ENCODE measurements at places on chromosomes 1 and 21. TPM values are rescaled to one million over a fixed set of nuclear protein-coding genes. Genes with fewer than 3 reads are reported as not detected.

DNA sequence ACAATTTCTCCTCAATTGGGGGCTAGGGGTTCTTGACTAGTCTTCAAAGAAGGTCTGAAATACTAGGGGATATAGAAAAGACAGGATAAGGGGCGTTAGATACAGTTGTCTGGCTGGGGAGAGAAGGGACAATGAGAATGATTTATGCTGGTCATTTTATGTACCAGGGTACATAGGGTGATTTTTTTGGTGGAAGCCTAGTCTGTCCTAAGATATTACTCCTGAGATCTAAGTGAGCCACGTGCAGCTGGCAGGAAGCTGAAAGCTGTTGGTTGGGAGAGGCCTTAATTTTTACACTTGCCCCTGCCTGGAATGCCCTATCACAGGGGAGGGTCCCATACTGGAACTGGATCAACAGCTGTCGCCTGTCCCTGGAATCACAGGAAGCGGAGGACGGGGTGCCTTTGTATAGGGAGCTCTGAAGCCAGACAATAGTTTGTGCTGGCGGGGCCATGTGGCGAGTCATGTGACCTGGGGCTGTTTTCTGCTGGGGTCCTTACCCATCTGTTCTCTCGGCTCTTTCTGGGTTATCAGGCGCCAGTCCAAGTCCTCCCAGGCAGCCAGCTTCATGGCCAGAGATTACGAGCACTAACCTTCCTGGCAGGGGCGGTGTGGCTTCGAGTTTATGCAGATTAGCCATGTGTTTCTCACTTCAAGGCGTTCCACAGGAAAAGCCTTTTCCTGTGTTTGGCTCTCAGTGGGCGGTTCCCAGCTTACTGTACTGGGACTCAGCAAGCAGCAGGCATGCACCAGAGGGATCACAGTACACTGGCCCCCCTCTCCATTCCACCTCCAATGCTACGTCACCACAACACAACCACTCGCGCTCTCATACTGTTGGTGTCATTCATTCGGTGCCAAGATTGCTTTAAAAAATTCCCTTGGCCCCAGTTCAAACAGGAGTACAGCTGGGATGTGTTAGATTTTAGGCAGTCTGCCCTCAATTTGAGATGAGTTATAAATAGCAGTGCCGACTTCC lies 27.5 kb downstream of the ARID1A start:
- peak overlapping the region; percentile 91 for H3K27ac ChIP-seq
- peaks cover 3% of the 10 kb centered on the region for H3K36me3 ChIP-seq
- H3K27me3 ChIP-seq, result no peaks in the 10 kb centered on the region
- peak; percentile 49 for DNase-seq

DNA sequence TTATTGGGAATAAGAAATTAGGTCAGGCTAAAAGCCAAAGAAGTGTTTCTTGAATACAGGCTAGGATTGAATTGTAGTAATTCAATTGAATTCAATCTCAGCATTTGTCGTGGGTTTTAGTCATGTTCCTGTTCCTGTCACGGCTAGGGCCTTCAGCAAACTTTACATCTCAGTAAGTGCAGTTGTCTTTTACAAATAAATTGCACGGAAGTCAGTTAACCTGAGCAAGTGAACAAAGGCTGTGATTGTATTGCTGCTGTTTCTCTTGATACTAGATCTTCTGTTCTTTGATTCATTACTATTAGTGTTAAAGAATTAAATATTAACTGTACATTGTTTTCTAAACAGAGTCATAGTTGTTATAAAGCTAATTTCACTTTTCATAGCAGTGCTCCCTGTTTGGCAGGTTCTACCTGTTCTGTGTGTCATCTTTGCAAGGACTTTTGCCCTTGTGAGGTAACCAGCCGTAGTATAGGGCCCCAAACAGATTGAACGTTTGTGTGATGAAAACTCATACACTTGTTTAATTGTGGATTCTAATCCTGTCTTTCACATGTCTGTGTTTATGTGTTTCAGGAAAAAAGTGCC lies 164.4 kb downstream of the EDEM3 start:
- H3K4me3 ChIP-seq, result no peak overlapping the region
- H3K36me3 ChIP-seq, result peaks cover 11% of the 10 kb centered on the region
- H3K4me1 ChIP-seq, result peaks cover 12% of the 10 kb centered on the region
- H3K27ac ChIP-seq, result no peak overlapping the region
- no peak for DNase-seq

GRCh38 chr21:22575165-22575584 lies 1577.0 kb downstream of the NCAM2 start:
- peak; percentile 14 for DNase-seq
- peak overlapping the region; percentile 67 for H3K4me3 ChIP-seq
- no peak overlapping the region for H3K27ac ChIP-seq
- no peaks in the 10 kb centered on the region for H3K27me3 ChIP-seq
- H3K4me1 ChIP-seq, result peaks cover 6% of the 10 kb centered on the region
- H3K36me3 ChIP-seq, result no peaks in the 10 kb centered on the region

DNA sequence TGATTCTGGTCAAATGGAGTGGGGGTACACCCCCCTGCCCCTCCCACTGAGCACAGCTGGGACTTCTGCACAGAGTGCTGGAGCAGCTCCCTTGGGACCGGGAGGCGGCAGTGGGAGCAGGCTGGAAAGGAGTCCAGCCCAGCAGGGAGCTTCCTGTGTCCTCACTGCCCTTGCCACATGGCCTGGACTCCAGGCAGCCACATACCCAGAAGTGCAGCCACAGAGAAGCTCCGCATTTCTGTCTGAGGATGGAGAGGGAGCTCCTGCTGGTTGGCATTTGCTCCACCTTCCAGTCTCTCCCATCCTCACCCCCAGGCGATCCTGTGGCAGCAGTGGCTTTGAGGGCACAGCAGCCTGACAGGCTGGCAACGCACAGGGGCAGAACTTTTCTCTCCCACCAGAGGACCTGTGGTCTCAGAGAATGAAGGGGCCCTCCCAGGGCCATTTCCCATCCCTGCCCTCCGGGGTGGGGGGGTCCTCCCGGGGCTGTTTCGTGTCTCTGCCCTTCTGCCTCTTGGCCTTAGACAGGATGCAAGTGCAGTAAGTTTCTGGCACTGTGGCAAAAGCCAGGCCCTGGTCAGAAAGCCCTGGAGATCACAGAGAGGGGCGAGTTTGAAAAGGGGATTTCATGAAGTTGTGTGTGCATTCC lies 103.6 kb upstream of the COL6A1 start:
- no peak for DNase-seq
- no peak overlapping the region for H3K4me3 ChIP-seq
- H3K27ac ChIP-seq, result no peak overlapping the region

GRCh38 chr21:41045534-41046268 lies 122.3 kb upstream of the BACE2 start:
- no peak overlapping the region for H3K4me3 ChIP-seq
- peak overlapping the region; percentile 7 for H3K27ac ChIP-seq
- H3K27me3 ChIP-seq, result peaks cover 2% of the 10 kb centered on the region
- DNase-seq, result peak; percentile 37
- H3K36me3 ChIP-seq, result peaks cover 2% of the 10 kb centered on the region
- H3K4me1 ChIP-seq, result peaks cover 38% of the 10 kb centered on the region

DNA sequence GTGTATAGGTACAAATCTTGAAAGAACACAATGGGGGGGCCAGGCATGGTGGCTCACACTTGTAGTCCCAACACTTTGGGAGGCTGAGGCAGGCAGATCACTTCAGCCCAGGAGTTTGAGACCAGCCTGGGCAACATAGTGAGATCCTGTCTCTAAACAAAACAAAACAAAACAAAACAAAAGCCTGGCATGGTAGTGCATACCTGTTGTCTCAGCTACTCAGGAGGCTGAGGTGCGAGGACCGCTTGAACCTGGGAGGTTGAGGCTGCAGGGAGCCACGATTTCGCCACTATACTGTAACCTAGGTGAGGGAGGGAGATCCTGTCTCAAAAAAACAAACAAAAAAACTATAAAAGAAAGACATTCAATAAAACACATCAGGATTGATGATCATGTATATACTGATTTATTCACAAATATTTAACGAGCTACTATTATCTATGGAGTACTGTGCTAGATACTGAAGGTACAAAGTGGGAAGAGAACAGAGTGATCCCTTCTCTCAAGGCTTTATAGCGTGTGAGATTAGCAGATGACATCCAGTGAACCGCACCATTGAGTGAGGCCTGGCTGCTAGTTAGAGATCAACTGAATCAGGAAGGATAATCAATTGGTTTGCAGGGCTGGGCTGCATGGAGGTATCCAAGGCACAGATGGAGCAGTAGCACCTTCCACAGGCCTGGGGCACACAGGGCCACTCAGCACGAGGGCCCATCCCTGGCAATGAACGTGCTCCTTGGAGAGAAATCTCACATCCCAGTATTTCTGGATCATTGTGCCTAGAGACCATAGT lies 26.4 kb downstream of the ELF3 start:
- no peak overlapping the region for H3K27ac ChIP-seq
- DNase-seq, result no peak
- no peaks in the 10 kb centered on the region for H3K4me1 ChIP-seq

DNA sequence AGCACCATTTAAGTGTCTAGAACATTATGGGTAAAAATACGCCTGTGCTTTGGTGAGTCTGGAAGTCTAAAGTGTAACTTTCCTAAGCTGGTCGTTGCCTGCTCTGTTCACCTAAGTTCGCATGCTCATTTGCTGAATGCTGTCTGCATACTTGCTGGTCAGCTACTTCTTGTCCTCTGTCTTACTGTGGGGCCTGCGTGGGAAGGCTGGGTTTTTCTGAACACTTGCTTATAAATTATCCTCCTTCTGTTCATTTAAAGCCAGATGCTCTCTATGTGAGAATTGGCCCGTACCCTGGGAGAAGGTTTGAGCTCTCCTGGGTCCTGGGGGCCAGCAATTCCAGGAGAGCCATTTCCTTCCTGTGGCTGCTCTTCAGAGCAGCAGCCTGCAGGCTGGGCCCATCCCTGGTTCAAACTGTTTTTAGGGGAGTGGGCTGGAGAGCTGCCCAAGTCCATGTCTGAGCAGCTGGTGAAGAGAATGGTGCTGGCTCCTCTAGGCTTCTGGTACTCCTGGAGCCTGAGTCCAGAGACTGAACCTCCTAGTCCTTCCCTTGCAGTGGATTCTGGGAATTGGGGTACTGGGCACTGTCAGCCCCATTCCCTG lies 75.7 kb downstream of the GALNT2 start:
- DNase-seq, result no peak
- peaks cover 70% of the 10 kb centered on the region for H3K4me1 ChIP-seq
- no peak overlapping the region for H3K4me3 ChIP-seq
- no peaks in the 10 kb centered on the region for H3K36me3 ChIP-seq

DNA sequence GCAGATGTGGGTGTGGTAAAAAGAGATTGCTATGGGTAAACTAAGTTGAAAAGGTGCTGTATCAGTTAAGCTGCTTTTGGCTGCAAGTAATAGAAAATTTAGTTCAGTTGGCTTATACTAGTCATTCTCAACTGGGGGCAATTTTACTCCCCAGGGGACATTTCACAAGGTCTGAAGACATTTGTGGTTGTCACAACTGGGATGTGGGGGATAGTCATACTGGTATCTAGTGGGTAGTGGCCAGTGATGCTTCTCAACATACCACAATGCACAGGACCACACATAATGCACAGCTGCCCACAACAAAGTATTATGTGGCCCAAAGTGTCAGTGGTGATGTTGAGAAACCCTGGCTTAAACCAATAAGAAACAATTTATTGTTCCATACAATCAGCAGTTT lies 31.4 kb downstream of the SERTAD4 start:
- no peak overlapping the region for H3K27ac ChIP-seq
- DNase-seq, result no peak
- no peaks in the 10 kb centered on the region for H3K36me3 ChIP-seq
- no peaks in the 10 kb centered on the region for H3K4me1 ChIP-seq
- no peaks in the 10 kb centered on the region for H3K27me3 ChIP-seq
- no peak overlapping the region for H3K4me3 ChIP-seq

DNA sequence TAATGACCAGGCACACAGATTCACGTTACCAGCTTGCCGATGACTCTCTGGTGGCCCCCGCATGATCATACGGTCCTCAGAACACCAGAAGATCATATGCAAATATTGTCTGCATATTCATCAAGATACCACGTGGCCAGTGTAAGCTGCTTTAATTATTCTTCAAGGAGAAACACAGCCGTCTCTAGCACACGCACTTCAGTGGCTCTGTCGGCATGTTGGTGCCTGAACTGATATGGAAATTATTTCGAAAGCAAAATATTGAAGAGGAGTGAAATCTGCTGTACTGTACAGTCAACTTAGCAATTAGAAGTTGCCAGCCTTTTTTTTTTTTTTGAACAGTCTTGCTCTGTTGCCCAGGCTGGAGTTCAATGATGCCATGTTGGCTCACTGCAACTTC lies 5.9 kb upstream of the KIF26B start:
- H3K27me3 ChIP-seq, result peaks cover 28% of the 10 kb centered on the region
- peaks cover 24% of the 10 kb centered on the region for H3K4me1 ChIP-seq
- no peak for DNase-seq
- no peaks in the 10 kb centered on the region for H3K36me3 ChIP-seq
- no peak overlapping the region for H3K4me3 ChIP-seq

DNA sequence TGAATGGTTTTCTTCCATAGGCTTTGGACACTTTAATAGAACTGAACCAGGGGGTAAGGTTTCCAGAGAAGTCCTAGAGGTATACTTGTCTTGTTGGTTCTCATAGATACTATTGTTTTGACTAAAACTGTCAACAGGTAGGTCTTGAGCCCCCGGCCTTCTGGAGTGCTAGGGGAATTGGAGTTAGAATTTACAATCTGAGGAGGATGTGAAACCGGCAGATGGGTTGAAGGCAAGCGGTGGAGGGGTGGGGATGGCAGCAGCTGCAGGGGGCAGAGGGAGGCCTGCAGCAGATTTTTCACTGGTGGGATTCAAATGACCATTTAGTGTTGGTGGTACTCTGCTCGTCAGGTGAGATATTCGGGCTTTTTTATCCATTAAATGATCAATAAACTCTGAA lies 4.3 kb upstream of the CD1D start:
- no peaks in the 10 kb centered on the region for H3K36me3 ChIP-seq
- H3K4me1 ChIP-seq, result peaks cover 13% of the 10 kb centered on the region
- H3K27me3 ChIP-seq, result peaks cover 90% of the 10 kb centered on the region
- no peak for DNase-seq
- H3K4me3 ChIP-seq, result no peak overlapping the region

TINAGL1 gene
- not detected for total RNA-seq

BOLA1 gene
- total RNA-seq, result 10.1 TPM

TPR gene
- total RNA-seq, result 133 TPM

All from neural crest cell (in vitro differentiated cells).